ENCODE measurements at places on chromosomes 2 and 18. TPM values are rescaled to one million over a fixed set of nuclear protein-coding genes. Genes with fewer than 3 reads are reported as not detected.

DNA sequence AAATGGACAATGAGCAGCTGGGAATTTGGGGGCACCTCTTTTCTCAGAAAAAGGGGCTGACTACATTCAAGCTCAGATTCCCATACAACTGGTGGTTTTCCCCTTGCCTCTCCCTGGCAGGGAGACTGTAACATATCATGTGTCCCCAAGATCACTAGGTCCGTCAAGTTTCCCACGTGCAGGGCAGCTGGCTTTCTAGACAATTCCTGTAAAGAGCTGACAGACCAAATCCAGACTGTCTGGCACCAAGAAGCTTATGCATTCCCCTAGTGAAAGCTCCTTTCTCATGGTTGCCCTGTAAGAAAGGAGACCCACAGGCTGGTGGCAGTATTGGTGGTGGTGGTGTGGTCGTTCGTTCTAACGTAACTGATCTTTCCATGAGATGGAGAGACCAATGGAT is 48.8 kb downstream of the THUMPD2 start:
- DNase-seq: no peak

RNF152 gene
- total RNA-seq: 8.8 TPM

GRHL1 gene
- total RNA-seq: 0.30 TPM

DNA sequence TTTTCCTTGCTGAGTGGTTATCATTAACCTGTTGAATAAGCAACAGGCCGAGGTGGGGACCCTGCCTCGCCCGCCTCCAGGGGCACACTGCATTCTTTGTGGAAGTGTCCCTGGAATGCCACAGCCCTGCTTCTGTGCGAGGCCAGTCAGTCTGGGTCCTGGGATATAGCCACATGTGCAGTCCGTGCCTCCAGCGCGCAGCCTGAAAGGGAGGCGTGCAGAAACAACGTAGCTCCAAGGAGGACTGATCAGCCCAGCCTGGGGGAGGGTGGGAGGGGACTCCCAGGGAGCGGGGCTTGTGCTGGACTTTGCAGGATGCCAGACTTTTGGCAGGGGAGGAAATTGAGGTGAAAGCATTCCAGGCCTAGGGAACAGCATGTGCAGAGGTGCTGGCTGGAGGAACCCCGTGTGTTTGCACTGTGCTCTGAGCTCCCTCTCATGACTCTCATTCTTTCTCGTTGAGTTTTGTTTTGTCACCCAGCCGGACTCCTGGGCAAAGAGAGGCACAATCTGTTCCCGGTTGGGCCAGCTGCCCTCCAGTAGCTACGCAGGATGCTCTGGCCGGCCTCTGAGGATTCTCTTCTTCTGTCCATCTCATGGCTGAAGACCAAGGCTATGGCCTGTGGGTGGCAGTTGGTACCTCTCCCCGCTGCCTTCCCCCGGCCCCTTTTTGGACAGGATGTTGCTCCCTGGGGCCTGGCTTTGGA is 39.7 kb downstream of the HPCAL1 start:
- DNase-seq: no peak

GRCh38 chr18:33507019-33507418 is 66.5 kb upstream of the CCDC178 start:
- no peak for DNase-seq

GRCh38 chr18:4639628-4640310 is 184.7 kb upstream of the DLGAP1 start:
- DNase-seq: no peak

ACVR1C gene
- 1.0 TPM for total RNA-seq

MYL12A gene
- total RNA-seq: 462 TPM

GRCh38 chr18:63422087-63422863 is at the start of gene VPS4B:
VPS4B (minus strand) TSS chr18:63422476; CDS start chr18:63422259, 217 bp downstream.
- DNase-seq: peak; percentile 95

DNA sequence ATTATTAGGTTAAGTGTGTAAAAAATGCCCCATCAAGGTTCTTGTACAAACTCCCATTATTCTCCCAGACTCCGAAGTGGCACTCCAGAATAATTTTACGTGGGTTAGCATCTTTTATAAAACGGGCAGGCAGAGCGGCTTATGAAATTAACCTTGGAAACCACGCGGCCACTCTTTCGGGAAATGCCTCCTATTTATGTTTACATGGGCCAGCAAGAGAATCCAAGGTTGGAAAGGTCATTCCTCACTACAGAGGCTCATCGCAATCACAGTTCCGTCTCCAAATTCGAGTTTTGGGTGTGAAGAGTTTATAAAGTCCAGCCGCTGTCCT is 1.2 kb upstream of the IMPA2 start:
- DNase-seq: no peak

- no peak for DNase-seq
Measured at GRCh38 chr2:119694845-119695521, 16.0 kb downstream of the TMEM177 start.
